ENCODE measurements at places on chromosomes 7 and 10.

GRCh38 chr10:43214071-43214955, 52.6 kb downstream of the RASGEF1A start:
- DNase-seq, result no peak

GRCh38 chr7:102455596-102455995, 9.1 kb downstream of the ALKBH4 start:
- no peak for DNase-seq

- no peak for DNase-seq
Measured at GRCh38 chr7:13524076-13524475, 465.4 kb downstream of the ETV1 start.

- DNase-seq, result no peak
Measured at GRCh38 chr7:107697321-107698049, 36.9 kb downstream of the SLC26A4 start.

DNA sequence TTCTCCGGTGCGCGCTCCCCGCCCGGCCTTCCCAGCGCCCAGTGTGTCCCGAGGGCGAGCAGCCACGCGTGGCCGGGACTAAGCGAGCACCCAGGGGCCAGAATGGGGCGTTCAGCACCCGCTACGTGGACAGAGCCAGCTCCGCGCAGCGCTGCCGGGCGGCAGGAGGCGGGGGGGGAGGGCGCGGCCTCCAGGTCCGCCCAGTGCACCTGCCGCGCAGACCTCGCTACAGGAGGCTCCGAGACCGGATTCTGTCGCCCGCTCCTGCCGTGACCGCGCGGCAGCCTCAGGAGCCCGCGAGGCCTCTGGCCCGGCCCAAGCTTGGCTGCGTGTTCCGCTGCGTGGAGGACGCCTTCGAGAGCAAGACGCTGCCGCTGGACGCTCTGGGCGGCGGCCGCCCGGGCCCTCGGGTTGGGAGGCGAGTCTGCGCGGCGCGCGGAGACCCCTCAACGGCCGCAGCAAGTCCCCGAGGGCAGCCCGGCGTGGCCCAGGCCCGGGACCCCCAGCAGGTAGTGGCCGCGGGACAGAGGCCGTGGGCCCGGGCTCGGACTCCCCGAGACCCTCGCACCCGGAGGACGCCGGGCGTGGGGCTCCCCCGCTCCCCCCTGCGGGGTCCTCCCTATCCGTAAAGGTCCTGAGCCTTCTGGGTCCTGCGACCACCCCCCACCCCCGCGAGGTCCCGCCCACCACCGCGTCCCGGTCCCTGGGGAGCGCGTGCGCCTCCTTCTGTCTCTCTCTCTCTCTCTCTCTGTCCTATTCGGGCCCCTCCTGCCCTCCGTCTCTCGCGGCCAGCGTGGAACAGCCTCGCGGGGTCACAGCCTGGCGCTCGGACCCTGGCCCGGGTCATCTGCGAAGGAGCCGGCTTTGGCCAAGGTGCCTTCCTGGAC, 904 bp upstream of the DPYSL4 start:
- no peak for DNase-seq

Measured in GM12865 (cell line).